GM12878 (cell line): ENCODE measurements at places on chromosomes 7 and 10.
A peak's percentile ranks its signal among the peaks of the same experiment; 100 is the strongest.

GRCh38 chr7:24779283-24779655 lies 22.0 kb upstream of the GSDME start:
- no peaks in the 10 kb centered on the region for H3K36me3 ChIP-seq
- no peak for DNase-seq
- peaks cover 33% of the 10 kb centered on the region for H3K4me1 ChIP-seq

- H3K4me3 ChIP-seq = no peak overlapping the region
- H3K27me3 ChIP-seq = no peaks in the 10 kb centered on the region
- no peaks in the 10 kb centered on the region for H3K4me1 ChIP-seq
- H3K36me3 ChIP-seq = no peaks in the 10 kb centered on the region
Measured at GRCh38 chr10:112298581-112298980, 15.4 kb downstream of the TECTB start.

GRCh38 chr7:135168489-135169140 lies 1.9 kb downstream of the CYREN start:
- peak overlapping the region; percentile 84 for H3K4me3 ChIP-seq
- peak overlapping the region; percentile 96 for H3K27ac ChIP-seq
- peaks cover 36% of the 10 kb centered on the region for H3K36me3 ChIP-seq
- peaks cover 24% of the 10 kb centered on the region for H3K4me1 ChIP-seq

- no peaks in the 10 kb centered on the region for H3K4me1 ChIP-seq
- no peak overlapping the region for H3K4me3 ChIP-seq
- H3K27me3 ChIP-seq = no peaks in the 10 kb centered on the region
Measured at GRCh38 chr10:25506821-25507335, 332.1 kb downstream of the GPR158 start.

DNA sequence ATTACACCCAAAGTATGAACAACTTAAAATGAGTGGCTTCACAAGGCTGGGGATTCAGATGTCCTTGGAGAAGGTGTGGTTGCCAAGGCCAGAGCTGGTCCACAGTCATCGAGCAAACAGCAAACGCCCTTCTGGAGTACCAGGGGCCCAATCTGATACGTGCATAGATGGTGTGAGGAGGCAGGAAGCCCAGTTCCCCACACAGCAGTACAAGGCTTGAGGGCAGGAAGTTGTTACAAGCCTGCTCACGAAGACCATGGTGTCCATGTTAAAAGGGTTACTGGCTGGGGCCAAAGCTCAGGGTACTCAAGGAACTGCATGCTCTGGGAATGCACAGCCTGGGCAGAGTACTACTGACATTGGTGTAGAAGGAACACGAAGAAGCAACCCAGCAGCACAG lies 4.6 kb upstream of the ANKRD26 start:
- H3K4me3 ChIP-seq = no peak overlapping the region
- peaks cover 9% of the 10 kb centered on the region for H3K4me1 ChIP-seq
- no peak for DNase-seq

DNA sequence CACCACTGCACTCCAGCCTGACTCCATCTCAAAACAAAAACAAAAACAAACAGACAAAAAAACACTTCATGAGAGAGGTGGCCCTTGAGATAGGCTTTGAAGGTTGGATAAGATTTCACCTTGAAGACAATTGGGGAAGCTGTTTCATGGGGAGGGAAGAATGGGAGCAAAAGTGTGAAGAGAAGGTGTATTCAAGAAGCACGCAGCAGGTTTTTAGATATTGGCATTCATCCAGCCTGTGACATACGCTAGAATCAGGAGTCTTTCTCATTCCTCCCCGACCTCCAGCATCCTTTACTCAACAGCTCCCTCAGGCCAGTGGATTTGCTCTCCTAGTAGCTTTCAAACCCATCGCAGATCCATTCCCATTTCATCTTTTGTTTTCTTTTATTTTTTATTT lies 116.3 kb upstream of the FAM171A1 start:
- no peaks in the 10 kb centered on the region for H3K4me1 ChIP-seq
- no peak overlapping the region for H3K27ac ChIP-seq
- no peaks in the 10 kb centered on the region for H3K36me3 ChIP-seq
- H3K27me3 ChIP-seq = no peaks in the 10 kb centered on the region; the same call in 1 of the 2 replicates
- DNase-seq = no peak
- no peak overlapping the region for H3K4me3 ChIP-seq

- no peak for DNase-seq
- no peaks in the 10 kb centered on the region for H3K4me1 ChIP-seq
- H3K27ac ChIP-seq = no peak overlapping the region
- H3K36me3 ChIP-seq = no peaks in the 10 kb centered on the region
- H3K27me3 ChIP-seq = no peaks in the 10 kb centered on the region
- no peak overlapping the region for H3K4me3 ChIP-seq
Measured at GRCh38 chr10:11049806-11050205, 32.1 kb downstream of the CELF2 start.
